ENCODE measurements at places on chromosomes 16 and 17.

DNA sequence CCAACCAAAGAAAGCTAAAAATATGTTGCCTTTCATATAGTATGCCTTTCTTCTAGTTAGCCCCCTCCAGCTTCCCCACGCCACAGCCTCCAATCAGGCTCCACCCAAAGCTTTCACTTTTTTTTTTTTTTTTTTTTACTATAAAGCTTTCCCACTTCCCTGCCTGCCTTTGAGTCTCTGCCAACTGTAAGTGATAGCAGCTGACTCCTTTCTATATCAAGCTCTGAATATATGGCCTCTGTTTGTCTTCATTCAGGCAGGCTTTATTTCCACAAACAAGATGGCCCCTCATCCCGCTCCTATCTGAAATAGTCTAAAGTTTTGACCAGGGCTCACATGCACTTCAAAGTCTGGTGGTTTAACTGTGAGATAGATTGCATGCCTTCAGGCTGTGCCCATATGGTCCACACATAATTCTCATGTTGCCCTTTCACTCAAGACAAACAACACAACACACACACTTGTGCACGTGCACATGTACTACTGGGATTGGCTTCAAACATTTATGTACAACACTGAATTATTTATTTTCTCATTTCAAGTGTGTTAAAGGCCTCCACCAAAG is 39.8 kb upstream of the DYNLRB2 start:
- no peak for DNase-seq

- peak; percentile 25 for DNase-seq
Measured at GRCh38 chr16:48353565-48354163, 31.5 kb downstream of the SIAH1 start.

DNA sequence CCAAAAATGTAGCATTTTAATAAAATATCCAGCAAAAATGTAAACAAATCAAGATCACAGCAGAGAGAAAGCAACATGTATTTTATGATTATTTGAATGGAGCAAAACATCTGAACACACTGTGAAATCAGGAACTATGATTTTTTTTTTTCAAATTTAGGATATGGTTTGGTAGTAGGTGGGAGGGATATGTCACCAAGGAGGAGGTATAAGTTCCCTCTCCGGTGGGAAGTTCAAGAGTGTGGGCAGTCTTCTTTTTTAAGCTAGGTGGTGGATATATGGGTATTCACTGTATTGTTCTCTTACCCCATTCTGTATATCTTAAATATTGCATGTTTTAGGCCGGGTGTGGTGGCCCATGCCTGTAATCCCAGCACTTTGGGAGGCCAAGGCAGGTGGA is 10.2 kb downstream of the CDR2 start:
- DNase-seq, result no peak

- no peak for DNase-seq
Measured at GRCh38 chr16:77234611-77235010, 35.4 kb downstream of the SYCE1L start.

DNA sequence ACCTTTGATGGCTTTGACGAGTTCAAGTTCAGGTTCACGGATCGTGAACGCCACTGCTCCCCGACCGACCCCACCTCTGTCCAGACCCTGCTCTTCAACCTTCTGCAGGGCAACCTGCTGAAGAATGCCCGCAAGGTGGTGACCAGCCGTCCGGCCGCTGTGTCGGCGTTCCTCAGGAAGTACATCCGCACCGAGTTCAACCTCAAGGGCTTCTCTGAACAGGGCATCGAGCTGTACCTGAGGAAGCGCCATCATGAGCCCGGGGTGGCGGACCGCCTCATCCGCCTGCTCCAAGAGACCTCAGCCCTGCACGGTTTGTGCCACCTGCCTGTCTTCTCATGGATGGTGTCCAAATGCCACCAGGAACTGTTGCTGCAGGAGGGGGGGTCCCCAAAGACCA is 17.6 kb downstream of the NOD2 start:
- no peak for DNase-seq

DNA sequence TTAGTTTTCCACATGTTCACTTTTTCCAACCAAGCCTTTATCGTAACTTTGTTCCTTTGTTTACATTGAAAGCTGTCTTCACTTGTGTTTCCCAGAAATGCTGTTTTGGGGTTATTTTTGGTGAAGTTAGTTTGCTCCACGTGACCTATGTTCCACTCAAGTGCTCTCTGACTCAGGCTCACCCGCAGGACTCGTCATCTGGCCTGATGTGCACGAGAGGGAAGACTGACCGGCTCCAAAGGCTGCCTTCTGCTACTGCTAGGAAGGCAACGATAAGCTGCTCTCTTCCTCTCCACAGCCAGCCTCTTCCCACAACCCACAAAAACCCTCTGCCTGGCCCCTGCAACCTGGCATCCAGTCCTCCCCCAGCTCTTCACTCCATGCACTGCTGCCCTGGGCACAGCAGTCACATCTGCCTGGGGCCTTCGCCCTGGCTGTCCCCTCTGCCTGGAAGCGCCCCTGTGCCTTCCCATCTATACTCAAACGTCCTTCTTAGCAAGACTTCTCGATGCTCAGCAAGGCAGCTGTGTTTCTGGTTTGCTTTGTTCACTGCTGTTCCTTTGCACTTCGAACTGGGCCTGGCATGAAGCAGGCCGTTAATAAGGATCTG is 28.0 kb downstream of the ZCCHC14 start:
- DNase-seq, result no peak

- DNase-seq, result peak; percentile 38
Measured at GRCh38 chr16:69188236-69188549, 1.2 kb downstream of the SNTB2 start.

DNA sequence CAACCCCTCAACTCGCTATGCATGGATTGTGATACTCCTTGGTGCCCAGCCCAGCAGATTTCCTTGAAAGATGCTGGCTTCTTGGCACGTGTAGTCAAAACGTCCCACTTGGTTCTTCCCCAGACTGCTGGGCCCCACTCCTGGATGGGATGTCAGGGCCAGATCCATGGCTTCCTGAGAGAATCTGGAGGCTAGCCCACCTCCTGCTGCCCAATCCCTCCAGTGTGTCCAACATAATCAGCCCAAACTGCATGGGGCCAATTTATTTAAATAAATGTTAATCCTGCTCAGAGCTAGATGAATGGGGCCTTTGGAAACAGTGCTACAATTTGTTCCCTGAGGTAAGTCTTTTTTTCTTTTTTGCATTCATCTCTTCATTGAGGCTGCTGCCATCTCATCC is 49.4 kb downstream of the WSB1 start:
- no peak for DNase-seq

DNA sequence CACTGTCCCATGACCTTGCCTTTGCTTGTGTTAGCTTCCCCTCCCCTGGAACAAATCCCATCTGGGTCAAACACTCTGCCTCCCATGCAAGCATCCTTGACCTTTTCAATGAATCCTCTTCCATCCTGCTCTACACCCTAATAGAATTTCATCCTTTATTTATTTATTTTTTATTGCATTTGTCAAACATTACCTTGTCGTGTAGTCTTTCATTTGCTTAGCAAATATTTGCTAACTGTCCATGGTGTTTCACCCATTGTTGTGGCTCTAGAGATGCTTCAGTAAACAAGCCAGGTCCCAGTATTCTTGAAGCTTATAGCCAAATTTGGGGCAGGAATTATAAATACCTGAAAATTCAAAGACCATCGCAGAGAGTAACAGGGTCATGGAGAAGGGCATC is 51.0 kb upstream of the MRTFB start:
- peak; percentile 43 for DNase-seq

DNA sequence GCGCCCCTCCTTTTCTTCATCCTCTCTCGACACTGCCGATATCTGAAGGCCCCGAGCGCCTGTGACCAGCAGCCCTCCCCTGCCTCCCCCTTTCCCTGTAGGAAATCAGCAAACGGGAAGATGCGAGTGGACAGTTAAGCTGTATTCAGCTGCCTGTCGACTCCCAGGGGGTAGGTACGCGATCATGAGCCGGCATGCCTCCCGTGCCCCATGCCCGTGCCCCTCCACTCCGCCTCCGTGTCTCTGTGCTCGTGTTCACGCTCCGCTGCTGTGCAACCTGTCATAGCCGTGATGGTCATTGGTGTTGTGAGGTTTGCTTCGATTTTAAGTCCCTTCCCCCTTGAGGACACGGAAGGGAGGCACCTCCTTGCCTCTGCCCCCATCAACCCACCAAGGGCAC is 34.4 kb downstream of the CACNA1G start:
- no peak for DNase-seq

GRCh38 chr17:75060434-75061054 is 13.5 kb downstream of the KCTD2 start:
- DNase-seq, result no peak

- DNase-seq, result no peak
Measured at GRCh38 chr16:66409156-66409555, 17.9 kb upstream of the BEAN1 start.

DNA sequence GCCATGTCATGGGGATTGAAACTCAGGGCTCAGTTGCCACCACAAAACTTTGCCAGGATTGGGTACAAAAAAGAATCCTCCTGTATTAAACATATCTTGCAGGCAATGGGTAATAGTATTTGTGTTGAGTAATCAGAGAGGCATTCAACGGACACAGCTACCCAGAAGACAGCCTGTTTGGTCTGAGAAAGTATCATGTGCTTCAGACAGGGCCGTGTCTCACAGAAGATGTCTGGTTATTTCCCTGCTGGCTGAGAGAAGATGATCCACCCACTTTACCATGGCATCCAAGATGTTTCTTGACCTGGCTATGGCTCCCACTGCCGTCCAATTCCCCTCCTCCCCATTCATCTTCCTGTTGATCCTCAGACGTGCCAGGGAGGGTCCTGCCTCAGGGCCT is 304.3 kb upstream of the XYLT1 start:
- DNase-seq, result no peak

- DNase-seq, result no peak
Measured at GRCh38 chr16:50311134-50311528, 44.8 kb downstream of the ADCY7 start.

DNA sequence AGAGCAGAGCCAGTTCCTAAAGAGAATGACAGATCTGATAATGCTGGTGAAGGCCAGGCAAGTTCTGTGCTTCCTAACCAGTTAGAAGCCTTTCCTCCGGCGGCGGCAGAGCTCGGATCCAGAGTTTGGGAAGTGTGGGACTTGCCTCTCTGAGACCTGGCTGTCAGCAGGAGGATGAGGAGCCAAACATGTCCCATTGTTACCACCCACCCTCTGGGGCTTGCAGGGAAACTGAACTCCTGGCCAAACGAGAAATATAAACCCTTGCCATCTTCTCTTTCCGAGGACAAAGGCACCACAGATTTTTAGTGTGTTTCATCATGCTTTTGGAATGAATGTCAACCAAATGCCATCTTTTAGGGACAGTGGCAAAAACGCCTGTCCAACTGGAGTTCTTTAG is 80.2 kb upstream of the SMURF2 start:
- no peak for DNase-seq

DNA sequence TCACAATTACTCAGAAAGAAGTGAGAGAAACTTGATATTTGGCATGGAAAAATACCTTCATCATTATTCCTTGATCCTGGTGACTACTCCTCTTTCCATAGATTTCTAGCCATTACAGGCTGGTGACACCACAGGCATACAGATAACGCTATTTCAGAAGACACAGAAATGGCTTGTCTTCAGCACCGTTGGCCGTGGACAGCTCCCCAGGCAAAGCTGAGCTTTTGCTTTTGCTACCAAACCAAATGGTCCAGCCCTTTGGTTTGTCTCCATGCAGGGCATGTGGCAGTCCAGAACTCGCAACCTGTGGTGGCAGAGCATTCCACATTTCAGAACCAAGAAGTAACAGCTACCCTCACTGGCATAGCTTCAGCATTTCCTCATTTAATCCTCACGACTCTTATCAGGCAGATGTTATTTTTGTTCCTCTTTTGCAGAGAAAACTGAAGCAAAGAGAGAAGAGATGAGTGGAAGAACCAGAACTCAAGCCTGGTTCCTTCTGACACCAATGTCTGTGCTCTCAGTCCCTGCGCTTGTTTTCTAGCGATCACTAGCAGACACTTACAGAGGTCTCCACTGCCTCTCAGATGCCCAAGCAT is 55.5 kb downstream of the HS3ST4 start:
- DNase-seq, result no peak

DNA sequence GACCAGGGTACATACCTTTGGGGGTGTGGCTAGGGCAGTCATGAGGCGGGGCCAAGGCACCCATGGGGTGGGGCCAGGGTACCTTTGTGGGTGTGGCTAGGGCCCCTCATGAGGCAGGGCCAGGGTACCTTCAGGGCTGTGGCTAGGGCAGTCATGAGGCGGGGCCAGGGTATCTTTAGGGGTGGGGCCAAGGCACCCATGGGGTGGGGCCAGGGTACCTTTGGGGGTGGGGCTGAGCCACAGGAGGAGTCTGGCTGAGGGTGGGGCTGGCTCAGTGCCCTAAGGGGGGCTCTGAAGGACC is 3.5 kb downstream of the GNG13 start:
- no peak for DNase-seq
